ENCODE measurements at places on chromosomes 7 and 10.

- DNase-seq, result no peak
These were observed 84.9 kb downstream of the GRB10 start for GRCh38 chr7:50697748-50698147.

DNA sequence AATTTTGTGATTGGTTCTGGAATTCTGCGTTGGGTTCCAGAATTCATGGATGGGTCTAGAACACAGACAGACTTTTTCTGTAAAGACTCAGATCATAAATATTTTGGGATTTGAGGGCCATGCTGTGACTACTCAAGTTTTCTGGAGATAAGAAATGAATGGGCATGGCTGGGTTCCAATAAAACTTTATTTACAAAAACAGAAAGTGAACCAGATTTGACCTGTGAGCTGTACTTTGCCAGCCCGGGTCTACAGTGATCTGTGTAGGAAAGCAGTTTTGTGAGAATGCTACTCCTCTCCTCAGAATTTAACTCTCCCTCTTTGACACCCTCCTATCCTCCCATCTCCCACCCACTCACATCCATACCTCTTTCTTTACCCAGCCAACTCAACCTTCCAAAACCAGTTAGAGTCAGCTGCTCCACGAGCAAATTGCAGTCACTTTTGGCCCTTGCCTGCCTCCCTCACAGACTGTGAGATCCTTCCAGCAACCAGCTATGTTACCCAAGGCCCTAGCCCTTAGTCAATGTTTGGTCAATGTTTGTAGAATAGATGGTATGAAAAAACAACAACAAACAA, 312.8 kb upstream of the ZMIZ1 start:
- no peak for DNase-seq

- no peak for DNase-seq
These were observed 91.1 kb downstream of the PPP1R9A start for GRCh38 chr7:94998266-94999068.

DNA sequence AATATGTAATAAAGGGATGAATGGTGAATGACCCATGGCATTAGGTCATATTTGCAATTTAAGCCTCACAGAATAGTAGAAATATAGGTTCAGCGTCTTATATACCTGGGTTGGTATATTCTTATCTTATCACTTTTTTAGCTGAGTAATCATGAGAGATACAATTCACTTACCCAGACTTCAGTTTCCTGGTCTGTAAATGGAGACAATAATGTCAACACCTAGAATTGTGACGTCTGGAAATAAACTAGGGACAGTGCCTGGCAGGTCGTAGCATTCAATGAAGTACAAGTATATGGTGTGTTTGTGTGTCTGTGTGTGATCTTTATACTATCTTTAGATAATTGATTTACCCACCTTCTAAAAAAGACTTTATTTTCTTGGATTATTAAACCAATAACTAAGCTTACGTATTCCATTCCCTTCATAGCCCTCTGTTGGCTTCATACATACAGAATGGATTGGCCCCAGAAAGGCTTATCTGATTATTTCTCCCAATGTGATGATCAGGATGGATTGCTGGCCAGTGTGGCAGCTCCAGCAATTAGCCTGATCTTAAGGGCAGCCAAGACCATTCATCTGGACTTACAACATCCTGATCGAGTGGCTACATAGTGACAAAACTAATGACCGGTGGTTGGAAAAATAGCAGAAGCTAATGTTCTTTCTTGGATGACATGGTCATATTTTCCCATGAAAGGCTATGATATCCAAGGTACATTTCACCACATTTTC, 121.2 kb upstream of the NPVF start:
- DNase-seq, result no peak

DNA sequence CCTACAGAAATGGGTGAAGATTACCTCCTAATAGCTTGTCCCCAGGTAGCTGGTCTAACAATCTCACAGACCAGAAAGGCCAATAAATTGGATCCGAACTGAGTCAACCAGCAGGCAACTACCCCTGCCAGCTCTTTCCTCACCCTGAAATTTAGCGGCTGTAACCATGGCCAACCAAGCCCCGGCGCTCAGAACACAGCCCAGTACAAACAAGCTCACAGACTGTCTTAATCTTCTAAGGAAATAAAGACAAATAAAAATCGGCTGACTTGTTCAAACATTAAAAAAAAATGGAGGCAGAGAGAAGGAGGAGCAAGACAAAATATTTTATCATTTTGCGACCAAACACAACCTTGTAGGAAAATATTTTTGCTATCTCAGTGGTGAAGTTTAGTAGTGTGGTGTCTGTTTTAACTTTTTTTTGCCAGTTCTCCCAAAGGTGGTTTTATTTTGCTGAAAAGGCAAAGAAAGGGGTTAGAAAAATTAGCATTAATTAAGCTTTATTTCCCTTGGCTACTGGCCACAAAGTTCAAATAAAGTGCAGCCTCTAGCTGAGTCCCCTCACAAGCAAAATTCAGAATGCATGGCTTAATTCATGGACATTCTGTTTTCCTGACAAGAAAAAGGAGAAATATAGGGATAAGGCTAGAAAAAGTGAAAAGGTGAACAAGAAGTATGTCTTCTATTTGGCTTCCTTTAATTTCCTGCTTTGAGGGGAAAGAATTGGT, 313.0 kb upstream of the NPVF start:
- no peak for DNase-seq

- no peak for DNase-seq
These were observed 40.3 kb downstream of the TSPAN15 start for GRCh38 chr10:69491611-69492010.

DNA sequence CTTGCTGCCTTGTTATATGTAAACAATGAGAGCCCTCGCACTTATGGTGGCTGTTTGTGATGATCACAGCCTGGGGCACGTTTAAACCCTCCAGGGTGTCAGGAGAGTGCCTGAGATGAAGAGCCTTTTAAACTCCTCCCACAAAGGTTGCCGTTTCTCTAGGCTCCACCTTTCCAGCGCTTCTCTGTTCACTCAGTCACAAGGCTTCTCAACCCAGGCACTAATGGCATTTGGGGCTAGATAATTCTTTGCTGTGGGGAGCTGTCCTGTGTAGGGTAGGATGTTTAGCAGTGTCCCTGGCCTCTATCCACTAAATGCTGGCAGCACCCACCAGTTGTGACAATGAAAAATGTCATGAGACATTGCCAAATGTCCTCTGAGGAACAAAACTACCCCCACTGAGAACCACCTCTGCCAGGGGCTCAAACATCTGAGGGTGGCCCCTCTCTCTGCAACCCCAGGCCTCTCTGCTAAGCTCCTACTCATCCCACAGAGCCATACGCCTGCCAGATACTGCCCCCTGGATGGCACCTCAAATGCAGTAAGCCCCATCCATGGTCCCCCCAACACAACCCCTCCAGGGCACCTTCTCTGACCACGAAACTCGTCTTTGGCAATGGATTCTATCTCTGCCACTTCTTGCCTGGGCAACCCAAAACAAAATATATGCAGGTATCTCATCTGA, 144.3 kb upstream of the ZMIZ1 start:
- DNase-seq, result no peak

DNA sequence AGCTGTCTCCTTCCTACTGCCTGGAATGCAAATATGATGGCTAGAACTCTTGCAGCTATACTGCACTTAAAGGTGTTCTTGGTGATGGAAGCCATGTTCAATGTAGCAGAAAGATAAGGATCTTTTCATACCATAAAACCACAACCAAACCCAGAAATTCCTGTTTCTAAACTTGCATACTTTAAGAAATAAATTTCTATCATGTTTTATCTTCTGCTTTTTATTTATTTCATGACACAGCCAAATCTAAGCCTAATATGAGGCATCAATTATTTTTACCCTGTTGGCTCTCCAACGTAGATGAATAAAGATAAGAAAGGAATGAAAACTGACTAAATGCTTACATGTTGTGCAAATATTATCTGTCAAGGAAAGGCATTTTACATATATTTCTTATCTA, 224.1 kb downstream of the DOCK4 start:
- DNase-seq, result no peak

DNA sequence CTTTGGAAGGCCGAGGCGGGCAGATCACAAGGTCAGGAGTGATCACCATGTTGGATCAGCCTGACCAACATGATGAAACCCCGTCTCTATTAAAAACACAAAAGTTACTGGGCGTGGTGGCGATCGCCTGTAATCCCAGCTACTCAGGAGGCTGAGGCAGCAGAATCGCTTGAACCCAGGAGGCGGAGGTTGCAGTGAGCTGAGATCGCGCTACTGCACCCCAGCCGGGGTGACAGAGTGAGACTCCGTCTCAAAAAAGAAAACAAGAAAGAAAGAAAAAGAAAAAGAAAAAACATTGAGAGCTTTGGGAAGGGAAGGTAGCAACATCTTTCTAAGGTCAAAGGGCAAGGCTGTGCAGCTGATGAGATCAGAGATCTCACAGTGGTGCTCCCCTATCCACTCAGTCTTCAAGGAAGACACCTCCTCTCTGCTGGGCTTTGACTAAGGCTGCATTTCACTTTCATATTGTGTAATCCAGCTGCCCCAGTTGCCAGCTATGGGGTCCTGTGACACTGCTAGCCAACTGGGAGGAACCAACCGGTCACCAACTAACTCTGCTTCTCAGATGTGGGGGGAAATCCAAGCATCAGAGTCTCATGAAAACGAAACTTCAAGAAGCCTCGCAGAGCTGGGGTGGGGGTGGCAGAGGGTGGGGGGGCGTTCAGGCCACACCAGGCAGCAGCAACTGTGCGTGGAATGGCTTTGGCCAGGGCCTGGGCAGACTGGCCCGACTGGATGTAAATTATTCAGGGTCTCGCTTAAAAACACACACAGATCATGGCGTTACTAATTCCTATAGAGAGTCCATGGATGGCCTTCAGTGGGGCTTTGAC, 1.5 kb downstream of the IL15RA start:
- peak; percentile 99 for DNase-seq

DNA sequence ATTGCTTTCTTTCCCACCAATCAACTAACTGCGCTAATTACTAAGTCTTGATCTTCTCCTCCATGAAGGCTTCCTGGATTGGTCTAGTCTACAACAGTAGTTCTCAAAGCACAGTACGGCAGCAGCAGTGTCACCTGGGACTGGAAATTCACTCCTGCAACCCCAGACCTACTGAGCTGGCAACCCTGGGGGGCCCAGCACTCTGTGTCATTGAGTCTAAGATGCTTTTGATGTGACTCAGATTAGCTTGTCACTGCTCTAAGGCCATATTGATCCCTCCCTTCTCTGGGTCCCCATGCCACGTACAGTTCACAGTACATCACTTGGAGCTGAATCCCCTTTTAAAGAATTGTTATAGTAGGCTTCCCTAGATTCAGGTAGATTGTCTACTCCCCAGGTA, 65.7 kb upstream of the KMT2C start:
- DNase-seq, result no peak

DNA sequence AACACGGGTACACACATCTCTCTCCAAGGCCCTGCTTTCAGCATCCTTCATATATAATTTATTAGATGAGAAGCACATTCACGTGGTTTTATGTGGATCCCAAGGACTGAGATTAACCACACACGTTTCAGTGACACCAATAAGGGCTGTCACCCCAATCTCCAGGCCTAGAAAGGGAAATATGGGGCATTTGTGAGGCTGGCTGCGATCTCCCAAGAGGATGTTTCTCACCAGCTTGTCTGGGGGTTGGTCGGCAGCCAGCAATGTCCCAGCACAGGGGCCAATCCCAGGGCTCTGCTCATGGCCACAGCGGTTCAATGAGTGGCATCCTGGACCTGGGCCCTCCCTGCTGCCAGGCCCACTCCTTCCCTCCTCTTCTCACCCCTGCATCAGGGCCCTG, 115.5 kb downstream of the ITIH5 start:
- no peak for DNase-seq

GRCh38 chr7:143250822-143251221, 12.4 kb upstream of the GSTK1 start:
- DNase-seq, result no peak

DNA sequence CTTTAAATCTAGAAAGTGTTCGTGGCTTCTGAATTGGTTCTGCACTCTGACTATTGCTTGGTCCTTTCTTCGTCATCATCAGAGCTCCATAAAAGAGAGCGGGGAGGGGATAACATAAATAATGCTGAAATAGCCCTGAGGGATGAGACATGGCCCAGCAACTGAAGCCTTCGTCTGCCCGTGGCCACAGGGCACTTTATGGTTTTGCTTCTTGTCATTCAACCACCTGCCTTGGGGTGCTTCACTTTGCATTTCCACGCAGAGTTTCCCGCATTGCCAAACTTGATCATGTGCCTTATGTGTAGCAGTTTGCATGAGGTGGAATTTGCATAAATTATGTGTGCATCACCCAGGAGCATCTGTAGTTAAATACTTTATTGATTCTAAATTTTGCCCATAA, 15.9 kb downstream of the GSTO2 start:
- DNase-seq, result peak; percentile 65

DNA sequence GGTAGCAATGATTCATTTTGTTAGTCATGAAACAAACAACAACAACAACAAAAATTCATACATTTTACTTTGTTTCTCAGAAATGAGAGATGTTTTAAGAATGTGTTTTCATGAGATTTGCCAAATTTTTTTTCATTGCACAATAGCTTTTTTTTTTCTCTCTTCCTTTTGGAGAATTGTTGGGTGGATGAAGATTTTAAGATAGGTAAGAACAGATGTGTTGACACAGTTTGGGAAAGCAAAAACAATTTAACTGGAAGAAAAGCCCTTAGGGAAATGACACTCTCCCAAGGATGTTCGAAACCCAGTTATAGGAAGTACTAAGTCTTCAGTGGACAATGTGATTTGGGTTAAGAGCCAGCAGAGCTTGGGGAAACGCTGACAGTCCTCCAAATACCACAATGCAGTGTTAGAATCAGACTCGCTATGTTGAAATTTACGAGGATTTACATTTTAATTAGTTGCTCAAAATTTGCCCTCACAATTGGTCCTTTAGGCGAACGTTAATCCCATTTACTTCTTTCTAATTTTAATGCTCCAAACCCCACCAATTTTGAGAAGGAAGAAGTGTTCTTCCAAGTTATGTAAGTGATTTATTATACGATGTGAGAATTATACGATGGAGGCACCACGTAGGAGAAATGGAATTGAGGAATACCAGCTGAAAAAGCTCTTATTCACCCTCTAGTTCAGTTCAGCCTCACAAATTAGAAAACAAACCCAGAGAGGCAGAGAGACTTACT, 61.2 kb downstream of the HHEX start:
- DNase-seq, result peak; percentile 71

GRCh38 chr10:121698902-121699301, 100.7 kb upstream of the FGFR2 start:
- DNase-seq, result no peak

DNA sequence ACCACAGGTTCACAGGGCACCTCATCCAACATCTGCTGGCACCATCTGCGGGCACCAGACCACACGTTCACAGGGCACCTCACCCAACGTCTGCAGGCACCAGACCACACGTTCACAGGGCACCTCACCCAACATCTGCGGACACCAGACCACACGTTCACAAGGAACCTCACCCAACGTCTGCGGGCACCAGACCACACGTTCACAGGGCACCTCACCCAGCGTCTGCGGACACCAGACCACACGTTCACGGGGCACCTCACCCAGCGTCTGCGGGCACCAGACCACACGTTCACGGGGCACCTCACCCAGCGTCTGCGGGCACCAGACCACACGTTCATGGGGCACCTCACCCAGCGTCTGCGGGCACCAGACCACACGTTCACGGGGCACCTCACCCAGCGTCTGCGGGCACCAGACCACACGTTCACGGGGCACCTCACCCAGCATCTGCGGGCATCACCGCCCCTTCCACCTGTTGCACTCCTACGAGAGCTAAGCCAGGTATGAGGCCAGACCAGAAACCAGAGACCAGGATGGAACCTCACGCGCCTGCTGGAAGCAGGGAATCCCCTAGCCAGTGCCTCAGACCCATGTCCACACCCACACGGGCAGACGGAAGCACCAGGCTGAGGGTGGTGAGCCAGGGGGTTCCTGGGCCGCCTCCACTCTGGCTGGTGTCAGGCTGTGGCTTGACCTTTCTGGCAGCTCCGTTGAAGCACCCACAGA, 182.8 kb downstream of the MAD1L1 start:
- no peak for DNase-seq

- no peak for DNase-seq
These were observed 209.5 kb downstream of the JCAD start for GRCh38 chr10:29849886-29850285.
